ENCODE measurements at places on chromosomes 5 and 9. TPM values are rescaled to one million over a fixed set of nuclear protein-coding genes. Genes with fewer than 3 reads are reported as not detected.

DAPK1 gene
- polyA plus RNA-seq, result 1.3 TPM

LIX1 gene
- not detected for polyA plus RNA-seq

PRDM9 gene
- polyA plus RNA-seq, result not detected

PHF24 gene
- polyA plus RNA-seq, result not detected

ZFP2 gene
- not detected for polyA plus RNA-seq

C5orf46 gene
- polyA plus RNA-seq, result not detected

DBH gene
- polyA plus RNA-seq, result not detected

ECM2 gene
- not detected for polyA plus RNA-seq

DNA sequence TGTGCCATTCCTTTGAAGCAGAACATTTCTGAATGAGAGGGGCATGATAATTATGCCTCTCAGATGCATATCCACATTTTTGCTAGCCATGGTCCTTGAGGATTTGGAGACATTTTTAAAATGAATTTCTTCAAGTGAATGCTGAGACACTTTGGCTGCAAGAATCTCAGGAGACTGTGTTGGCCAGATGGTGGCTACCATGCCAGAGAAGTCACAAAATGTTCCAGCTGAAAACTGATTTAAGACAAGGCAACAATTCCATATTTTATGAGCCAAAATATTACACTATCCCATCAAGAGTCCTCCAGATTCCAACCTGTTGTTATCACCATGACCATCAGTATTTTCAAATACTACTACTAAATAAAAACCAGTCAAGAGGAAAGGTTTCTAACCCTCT lies 859.5 kb upstream of the DMAC1 start:
- H3K27ac ChIP-seq, result no peak overlapping the region
- DNase-seq, result no peak
- peaks cover 2% of the 10 kb centered on the region for H3K27me3 ChIP-seq
- no peaks in the 10 kb centered on the region for H3K36me3 ChIP-seq
- H3K4me3 ChIP-seq, result no peak overlapping the region

DNA sequence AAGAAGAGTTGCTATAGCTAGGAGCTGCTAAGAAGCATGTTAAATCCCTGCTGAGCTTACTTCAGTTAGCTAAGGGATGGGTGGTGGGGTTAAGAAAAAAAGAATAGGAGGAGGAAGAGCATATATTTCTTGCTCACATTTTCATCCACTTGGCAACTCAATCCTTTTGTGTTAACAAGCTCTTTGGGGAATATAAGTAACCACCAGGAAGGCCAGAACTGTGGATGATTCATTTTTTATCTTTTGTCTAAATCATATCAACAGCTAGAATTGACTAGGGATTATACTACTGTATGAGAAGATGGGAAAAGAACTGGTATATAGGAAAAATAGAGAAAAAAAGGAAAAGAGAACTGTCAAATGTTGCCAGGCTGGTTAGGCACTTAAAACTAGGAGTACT lies 555.3 kb upstream of the ARRDC3 start:
- no peaks in the 10 kb centered on the region for H3K4me1 ChIP-seq
- no peak overlapping the region for H3K4me3 ChIP-seq

GRCh38 chr9:16484744-16485143 lies 385.7 kb downstream of the BNC2 start:
- H3K27ac ChIP-seq, result peak overlapping the region; percentile 34
- no peak overlapping the region for H3K4me3 ChIP-seq
- no peaks in the 10 kb centered on the region for H3K27me3 ChIP-seq
- DNase-seq, result no peak
- no peaks in the 10 kb centered on the region for H3K36me3 ChIP-seq

DNA sequence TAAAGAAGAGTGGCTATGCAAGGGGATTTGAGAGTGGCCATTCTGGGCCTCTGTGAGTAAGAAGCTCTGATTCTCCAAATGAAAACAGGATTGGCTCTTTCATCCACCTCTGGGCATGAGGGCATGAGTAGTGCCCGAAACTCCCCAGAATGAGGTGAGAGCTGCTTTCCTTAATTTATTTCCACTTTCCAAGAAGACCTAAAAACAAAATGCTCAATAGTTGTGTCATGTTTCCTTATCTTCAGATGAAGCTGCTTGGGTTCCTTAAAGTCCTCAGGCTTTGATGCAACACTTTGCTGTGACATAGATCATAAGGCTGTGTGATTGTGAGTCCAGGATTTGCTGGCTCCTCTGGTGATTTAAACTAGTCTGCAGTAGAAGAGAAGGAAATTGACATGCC lies 3.1 kb upstream of the ZCCHC10 start:
- no peak overlapping the region for H3K4me3 ChIP-seq
- H3K36me3 ChIP-seq, result no peaks in the 10 kb centered on the region
- H3K27me3 ChIP-seq, result peaks cover 8% of the 10 kb centered on the region
- no peak for DNase-seq

GRCh38 chr9:82582693-82583092 lies 480.2 kb downstream of the RASEF start:
- no peak for DNase-seq
- H3K4me1 ChIP-seq, result no peaks in the 10 kb centered on the region
- H3K27me3 ChIP-seq, result no peaks in the 10 kb centered on the region

GRCh38 chr5:27962198-27962597 lies 923.8 kb upstream of the CDH9 start:
- DNase-seq, result no peak
- H3K4me1 ChIP-seq, result no peaks in the 10 kb centered on the region
- no peaks in the 10 kb centered on the region for H3K36me3 ChIP-seq
- no peak overlapping the region for H3K4me3 ChIP-seq

DNA sequence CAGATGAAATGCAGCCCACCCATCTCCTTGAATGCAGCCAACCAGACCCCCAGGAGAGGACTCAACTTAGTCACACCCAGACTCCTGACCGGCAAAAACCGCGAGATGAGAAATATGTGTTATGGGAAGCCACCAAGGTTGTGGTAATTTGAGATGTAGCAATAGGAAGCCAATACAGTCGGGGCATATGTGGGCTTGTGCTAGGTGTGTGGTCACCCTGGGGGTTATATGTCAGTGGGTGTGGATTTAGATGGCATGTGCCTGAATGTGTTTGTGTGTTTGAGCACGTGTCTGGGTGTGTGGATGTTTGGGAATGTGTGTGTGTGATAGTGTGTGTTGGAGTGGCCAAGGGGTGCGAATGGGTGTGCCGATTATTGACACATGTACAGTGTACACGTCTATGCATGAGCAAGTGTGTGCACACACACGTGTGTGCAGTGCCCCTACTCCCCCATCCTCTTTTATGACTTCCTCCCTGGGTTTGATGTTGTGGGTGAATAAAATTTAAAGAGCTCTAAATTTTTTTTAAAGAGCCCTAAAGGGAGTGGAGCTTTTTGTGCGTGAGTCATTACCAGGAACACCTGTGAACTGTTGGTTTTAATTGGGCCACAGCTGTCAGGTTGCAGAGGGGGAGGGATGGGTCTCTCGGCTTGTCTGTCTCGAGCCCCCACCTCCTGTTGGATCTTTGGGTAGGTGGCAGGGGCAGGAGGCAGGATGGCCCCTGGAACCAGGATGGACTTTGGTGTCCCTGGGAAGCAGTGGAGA lies 86.8 kb downstream of the LHX2 start:
- no peak overlapping the region for H3K4me3 ChIP-seq
- no peak overlapping the region for H3K27ac ChIP-seq
- no peaks in the 10 kb centered on the region for H3K36me3 ChIP-seq
- H3K27me3 ChIP-seq, result peaks cover 2% of the 10 kb centered on the region
- peaks cover 2% of the 10 kb centered on the region for H3K4me1 ChIP-seq
- DNase-seq, result no peak

DNA sequence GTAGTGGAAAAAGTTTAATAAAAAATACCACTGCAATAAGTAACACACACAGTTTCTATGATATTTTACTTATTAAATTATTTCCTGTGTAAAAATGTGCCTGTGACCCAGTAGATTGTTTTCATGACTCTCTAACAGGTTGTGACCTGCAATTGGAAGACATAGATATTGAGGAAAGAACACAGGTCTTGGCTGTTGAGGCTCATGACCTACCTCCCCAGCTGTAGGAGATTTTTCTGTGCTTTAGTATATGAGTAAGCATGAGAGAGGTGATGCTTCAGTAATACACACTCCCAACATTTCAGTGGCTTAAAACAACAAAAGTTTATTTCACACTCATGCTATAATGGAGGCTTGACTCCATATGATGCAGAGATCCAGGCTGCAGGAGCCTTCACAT lies 47.3 kb upstream of the TNC start:
- H3K4me3 ChIP-seq, result no peak overlapping the region
- peaks cover 5% of the 10 kb centered on the region for H3K27me3 ChIP-seq
- no peak for DNase-seq
- no peak overlapping the region for H3K27ac ChIP-seq

DNA sequence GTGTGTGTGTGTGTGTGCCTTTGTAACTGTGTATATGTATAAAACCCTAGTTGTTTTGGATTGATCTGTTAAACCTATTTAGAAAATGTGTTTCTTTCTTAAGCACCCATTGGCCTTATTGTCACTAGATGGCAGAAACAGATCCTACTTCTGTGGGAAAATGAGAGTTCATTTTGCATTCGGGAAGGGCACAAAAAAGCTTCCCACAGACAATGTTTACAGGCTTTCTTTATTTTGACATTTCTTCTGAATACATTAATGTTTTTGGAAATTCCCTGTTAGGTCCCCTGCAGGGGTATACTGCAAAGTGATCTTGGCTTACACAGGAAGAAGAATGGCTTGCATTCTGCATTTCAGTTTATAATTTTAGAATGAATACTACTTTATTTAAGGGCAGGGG lies 481.8 kb upstream of the ARRDC3 start:
- H3K36me3 ChIP-seq, result no peaks in the 10 kb centered on the region
- H3K4me3 ChIP-seq, result no peak overlapping the region
- H3K27me3 ChIP-seq, result no peaks in the 10 kb centered on the region
- DNase-seq, result no peak
- H3K4me1 ChIP-seq, result no peaks in the 10 kb centered on the region
- H3K27ac ChIP-seq, result no peak overlapping the region

Data from immature natural killer cell (primary cell).